CD4-positive, alpha-beta T cell treated with Interleukin-10 for 1 hour (primary cell): ENCODE measurements at places on chromosomes 6 and 20.

DNA sequence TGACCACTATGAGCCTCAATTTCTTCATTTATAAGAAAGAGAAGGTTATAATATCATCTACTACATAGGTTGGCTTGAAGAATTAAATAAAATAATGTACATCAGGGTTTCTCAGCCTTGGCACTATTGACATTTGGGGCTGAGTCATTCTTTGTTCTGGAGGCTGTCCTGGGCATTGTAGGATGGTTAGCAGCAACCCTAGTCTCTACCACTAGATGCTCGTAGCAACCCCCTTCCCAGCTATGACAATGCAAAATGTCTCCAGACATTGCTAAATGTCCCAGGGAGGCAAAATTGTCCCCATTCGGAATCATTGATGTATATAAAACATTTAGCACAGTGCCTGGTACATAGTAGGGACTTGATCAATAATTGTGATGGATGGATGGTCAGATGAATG, 152.1 kb downstream of the KHDC1L start:
- DNase-seq: no peak

GRCh38 chr20:12179692-12180091, 262.0 kb downstream of the BTBD3 start:
- DNase-seq: no peak

DNA sequence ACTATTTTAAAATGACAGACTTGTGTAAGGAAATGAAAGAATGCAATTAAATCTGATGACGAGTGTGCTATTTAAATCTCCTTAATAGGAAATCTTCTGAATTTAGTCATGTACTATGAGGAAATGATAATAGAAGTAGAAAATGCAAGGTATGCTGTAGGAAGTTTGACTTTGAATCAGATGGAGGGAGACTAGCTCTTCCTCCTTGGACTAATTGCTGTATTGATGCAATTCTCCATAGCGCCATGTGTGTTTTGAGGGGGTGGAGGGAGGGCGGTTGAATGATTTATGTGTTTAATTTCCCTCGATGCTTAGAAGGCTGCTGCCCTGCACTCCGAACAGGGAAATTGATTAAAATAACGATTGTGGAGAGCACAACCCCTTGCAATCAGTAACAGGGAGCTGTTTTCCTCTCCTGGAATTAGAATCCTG, 214.4 kb upstream of the PRND start:
- no peak for DNase-seq

DNA sequence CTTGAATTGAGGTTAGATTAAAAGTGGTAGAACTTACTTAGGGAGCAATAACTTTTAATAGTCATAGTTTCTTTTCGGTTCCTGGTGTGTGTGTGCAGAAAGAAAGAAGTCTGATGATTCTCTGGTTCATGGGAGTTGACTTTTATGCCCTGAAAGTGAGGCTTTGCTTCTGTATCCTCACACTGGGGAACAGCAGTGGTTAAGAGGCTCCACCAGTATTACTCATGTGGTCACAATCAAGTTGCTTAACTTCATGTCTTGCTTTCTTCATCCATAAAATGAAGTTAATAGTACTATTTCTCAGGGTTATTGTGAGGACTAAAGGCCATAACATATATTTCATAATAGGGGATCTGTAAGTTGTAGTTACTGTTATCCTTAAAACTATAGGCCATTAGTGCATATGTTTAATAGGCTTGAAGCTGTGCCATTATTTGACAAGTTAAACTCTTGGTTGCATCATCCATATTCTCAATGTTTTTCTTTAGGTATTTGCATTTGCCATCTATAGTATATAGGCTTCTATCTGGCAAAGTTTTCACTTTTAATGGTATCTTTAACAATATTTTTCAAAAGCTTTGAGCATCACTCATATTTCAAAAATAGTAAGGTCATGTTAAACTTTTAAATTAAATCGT, 262.4 kb downstream of the PLCB1 start:
- DNase-seq: peak; percentile 10

DNA sequence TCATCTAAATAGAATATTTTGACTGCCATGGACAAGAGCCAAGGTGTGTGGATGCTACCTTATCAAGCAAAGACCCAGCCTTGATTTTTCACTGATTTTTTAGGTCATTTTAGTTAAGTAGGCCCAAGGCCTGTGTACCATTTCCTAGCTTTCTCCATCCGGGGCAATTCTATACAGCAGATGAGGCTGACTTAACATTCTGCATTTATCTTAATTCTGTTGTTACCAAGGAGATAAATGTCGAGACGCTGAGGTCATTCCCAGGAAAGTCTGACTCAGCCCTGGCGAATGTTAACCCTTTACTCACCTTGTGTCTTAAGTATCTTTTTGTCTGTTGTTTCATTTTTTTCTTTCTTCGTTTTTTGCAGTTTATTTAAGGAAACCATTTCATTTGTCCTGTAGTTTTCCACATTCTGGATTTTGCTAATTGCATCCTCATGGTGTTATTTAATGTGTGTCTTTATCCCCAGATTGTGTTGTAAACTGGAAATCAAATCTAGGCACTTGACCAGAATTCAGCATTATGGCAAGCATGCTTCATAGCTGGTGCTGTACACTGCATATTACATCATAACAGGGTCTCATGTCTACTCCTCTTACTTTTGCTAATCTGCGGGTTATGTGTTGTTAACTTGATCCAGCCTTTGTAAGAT, 277.0 kb downstream of the CDKAL1 start:
- no peak for DNase-seq

- no peak for DNase-seq
These were observed 65.4 kb downstream of the PRND start for GRCh38 chr20:4787069-4787468.

GRCh38 chr20:48864738-48865318, 37.0 kb upstream of the PREX1 start:
- DNase-seq: no peak

DNA sequence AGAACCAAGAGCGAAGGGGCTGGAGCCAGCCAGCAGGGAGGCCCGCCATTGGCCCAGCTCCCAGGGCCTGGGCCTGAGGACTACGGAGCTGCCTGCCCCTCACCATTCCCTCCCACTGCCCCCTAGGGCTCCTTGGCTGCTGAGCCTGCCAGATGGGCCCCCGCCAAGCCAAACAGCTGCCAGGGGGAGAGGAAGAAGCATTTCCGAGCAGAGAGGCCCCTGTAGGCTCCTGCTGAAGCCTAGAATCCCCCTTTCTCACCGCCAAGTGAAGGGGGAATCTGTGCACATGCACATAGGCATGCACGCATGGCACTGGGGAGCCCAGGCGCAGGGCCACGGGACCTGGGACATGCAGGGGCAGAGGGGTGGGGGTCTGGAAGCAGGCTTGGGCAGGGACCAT, 28.5 kb upstream of the MRPS18A start:
- DNase-seq: no peak

DNA sequence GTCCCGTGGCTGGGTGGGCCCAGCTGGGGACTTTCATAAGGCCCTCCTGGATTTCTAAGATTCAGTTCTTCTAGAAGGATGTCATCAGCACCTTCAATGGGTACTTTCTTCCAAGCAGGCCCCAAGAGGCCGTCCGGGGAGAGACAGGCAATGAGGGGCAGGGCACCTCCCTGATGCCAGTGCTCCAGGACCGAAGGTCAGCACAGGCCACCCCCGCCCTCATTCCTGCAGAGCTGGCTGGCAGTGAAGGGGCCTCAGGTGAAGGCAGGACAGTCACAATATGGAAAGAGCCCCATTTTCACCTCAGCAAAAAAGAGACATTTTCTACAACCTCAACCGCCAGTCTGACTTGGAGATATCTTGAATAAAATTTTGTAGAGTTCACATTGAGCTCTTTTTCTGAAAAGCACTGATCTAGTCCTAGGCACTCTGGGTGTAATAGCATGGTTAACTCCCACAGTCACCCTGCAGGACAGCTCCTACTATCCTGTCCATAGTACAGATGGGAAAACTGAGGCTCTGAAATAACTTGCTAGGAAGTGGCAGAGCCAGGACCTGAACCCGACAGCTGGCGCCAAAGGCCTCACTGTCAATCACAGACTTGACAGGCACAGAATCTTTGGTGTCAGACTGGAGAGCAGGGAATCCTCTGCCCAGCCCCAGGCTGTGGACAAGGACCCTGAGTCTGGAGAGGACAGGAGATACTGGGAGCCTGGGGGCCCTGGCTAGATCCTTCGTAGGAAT, 50.3 kb downstream of the RRBP1 start:
- no peak for DNase-seq

DNA sequence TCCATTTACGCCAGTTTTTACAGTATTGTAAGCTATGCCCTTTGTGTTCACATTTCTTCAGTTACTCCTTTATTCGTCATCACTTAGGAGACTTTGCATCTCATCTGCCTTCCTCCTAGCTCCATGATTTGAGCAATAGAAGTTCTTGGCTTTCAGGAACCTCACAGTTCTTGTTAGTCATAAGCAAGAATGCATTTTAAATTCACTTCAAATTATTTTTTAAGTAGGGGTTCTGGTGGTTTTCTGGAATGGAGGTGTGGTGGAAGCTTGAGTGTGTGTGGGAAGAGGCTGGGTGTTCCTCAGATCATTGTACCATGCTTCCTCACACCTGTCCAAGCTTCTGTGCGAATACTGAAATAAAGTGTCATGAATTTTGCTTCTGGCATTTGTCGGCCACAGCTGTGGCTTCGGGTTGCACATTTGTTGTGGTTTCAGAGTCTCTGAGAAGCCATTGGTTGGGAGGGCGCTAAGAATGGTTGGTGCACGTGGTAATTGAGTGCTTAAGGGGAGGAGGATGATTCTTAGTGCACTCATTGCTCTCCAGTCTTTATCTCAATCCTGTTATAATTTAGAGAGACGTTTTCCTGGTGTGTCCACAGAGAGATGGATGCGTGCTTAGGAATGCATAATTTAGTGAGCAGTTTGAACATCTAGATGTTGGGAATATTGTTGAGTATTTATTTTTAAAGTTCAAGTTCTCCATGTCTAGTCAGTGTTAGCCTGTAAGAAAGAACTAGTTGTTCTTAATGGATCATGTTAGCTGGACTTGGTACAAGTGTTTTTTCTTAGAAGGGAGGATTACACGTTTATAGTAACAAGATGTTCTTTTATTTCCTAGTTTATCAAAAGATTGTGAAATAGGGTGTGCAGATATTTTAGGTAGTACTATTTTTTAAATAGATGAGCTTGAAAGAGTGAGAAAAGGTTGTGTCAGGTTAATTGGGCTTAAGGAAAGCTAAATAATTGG, 31.9 kb downstream of the FOXO3 start:
- peak; percentile 64 for DNase-seq

DNA sequence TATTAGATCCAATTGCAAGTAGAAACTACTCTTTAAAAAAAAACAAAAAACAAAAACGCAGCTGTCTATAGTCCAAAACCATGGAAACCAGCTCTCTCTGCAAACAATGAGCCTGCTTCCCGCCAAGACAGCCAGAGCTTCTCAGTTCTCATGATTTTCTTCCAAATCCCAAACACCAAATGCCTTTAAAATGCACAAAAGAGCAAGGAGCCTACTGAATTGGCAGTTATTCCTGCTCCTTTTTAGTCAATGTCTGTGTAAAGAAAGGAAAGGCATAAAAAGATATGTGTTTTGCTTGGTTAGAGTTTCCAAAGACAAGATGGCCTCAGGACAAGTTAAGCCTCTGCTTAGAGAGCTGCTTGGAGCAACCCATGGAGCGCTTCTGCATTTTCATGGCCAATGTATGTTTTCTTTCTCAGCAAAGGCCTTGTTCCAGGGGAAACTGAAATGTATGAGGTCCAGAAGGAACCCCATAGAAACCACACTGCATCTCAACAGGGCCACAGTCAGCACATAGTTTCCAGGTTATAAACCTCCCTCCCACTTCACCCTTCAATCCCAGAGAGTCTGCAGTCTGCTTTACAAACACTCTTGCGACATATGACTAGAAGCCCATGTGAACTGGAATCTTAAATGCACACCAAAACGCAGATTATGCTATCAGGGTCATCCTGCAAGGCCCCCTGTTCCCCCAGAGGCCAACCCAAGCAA, 209.3 kb upstream of the TAB2 start:
- no peak for DNase-seq

DNA sequence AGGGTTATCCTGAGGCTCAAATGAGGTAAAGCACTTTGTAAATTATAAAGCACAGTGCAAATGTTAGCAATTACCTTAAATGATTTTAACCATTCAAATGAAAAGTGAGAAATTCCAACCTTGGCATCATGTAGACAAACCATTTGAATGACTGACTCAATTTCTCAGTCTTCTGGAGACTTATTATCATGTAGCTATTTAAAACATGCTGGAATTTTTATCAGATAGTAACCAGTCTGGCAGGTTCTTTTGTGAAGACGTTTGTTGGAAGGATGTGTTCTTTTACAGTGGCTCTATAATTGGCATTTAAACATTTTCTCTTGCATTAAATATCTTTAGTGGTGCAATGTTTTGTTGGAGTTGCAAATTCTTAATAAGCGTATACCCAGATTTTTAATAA, 386.6 kb downstream of the NKAIN2 start:
- DNase-seq: no peak

DNA sequence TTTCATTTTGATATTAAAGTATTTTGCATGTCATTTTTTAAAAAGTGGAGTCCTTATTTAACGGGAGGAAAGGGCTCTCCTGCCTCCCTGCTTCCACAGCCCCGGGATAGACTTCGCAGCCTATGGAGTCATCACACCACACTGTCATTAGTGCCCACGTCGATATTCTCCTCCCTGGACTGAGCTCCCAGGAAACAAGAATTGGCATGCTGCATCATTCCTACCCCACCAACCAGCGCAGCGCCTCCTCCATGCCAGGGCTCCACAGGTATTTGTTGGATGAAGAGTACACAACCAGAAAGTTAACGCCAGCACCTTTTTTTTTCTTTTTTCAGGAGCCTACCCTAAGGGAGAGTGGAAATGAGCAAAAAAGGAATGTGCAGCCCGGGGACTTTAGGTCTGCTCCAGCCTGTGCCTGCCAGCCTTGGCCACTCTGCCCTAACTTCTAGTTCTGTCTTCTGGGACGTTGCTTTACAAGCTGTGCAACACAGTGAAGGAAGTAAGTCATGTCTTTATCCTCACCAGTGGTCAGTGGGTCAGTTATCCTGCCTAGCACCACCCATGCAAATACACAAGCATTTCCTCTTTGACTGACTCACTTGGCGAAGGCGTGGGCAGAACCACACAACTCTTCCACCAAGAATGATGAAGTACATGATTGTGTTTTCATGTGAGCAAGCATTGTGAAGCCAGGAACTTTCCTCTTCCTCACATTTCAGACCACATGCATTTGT, 180.7 kb upstream of the UST start:
- no peak for DNase-seq

DNA sequence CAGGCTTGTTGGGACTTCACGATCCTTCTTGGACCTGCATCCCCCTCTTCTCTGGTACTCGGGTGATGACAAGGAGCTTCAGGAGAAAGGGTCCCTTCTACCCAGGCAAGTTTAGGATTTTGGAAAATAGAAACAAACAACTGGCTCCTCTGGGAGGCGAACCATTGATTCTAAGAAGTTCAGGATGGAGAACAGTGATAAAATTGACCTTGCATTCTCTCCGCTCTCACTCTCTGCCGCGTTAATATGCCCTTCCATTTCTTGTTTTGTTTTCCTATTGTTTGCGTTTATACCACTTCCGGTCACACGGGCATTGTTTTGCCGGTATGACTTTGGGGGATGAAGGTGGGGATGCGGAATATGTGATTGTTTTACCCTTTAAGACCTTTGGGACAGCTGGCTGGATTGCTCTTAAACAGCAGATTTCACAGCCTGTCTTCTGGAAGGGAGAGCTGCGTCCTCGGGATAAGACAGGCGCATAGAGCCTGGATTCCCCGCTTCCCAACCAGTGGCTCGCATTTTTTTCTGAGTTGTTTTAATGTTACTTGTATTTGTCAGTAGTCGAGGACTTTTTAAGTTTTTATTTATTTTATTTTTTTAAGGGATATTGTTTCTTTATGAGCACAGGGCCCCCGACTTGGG, 144.3 kb upstream of the ZNF184 start:
- no peak for DNase-seq
